AG04449 (cell line): ENCODE measurements at places on chromosomes 11 and 22.

DNA sequence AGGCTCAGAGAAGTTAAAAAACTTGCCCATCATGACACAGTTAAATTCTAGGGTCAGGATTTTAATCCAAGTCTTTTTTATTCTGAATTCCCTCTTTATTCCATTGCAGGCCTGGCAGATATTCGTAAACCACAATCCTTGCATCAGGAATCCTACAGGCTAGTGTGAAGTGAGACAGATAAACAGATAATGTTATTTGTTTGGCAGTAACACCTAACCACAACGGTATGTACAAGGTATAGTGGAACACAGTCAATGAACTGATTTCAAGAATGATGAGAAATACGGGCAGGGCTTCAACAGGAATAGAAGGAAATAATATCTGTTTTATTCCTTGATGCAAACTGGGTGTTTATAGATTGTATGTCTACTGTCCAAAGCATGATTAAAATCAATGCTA is 32.0 kb upstream of the NARS2 start:
- DNase-seq: no peak

GRCh38 chr22:30150212-30150611 is 69.9 kb downstream of the HORMAD2 start:
- DNase-seq: no peak

DNA sequence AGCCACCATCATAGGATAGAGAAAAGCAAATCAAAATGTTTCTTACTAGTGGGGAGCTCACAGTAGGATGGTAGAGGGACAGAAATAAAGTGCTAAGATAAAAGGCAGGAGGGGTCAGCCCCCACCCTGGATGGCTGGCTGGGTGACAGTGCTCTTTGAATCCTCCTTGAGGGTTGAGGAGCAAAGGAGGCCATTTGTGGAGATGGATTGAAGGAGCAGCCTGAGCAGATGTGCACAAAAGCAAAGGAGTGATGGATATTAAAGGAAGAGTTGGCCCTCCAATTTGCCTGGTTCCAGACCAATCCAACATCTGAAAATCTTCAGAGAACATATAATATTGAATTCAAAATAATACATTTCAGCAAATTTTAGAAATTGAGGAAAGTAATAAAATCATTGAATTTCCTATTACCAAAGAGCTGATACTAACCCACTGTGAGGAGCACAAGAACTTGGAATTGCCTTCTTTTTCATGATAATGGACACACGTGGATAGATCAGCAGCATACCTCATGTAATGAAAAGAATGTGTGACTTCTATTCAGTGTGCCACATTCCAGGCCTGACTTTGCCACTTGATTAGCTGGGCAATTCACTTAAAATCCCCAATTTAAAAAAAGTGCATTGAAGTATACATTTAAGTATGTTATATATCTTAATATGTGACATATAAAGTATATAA is 287.0 kb downstream of the FAT3 start:
- DNase-seq: no peak

GRCh38 chr11:2760196-2760871 is 60.5 kb upstream of the KCNQ1OT1 start:
- no peak for DNase-seq

DNA sequence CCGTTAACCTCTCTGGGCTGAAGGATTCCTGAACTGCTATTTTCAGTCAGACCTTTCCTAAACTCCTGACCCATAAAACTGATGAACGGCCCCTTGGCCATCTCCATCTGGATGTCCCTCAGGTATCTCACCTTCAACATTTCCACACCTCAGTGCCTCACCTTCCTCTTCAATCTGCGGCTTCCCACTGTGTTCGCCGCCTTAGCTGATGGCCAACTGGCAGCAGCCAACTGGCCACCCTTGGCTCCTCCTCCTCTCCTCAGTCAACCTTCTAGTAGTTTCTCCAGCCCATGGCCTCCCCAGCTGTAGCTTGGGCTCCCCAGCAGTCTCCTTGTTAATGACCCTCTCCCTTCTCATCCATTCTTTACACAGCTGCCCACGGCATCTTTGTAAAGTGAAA is 55.0 kb upstream of the PHOX2A start:
- no peak for DNase-seq

- DNase-seq: no peak
These were observed 28.0 kb upstream of the KRTAP5-6 start for GRCh38 chr11:1668911-1669473.

- DNase-seq: no peak
These were observed 3.8 kb downstream of the CYB561A3 start for GRCh38 chr11:61357894-61358239.

GRCh38 chr22:19358195-19358594 is 66.7 kb upstream of the CLTCL1 start:
- DNase-seq: no peak

- DNase-seq: no peak
These were observed 36.0 kb downstream of the BUD13 start for GRCh38 chr11:116736763-116737162.

DNA sequence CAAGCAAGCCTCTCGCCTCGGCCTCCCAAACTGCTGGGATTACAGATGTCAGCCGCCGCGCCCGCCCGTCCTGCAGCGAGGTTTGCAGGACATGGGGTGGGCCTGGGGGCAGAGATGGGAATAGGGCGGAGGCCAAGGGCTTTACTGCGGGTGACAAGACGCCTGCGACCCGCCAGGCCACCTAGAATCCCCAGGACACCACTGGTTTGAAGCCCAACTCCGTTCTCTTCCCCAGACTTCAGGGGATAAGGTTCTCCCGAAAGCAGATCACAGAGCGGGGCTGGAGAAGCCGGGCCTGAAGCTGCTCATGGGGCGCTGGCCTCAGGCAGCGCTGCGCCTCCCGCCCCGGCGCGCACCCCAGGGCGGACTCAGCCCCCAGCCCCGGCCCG is 354 bp downstream of the POLR2L start:
- DNase-seq: no peak

DNA sequence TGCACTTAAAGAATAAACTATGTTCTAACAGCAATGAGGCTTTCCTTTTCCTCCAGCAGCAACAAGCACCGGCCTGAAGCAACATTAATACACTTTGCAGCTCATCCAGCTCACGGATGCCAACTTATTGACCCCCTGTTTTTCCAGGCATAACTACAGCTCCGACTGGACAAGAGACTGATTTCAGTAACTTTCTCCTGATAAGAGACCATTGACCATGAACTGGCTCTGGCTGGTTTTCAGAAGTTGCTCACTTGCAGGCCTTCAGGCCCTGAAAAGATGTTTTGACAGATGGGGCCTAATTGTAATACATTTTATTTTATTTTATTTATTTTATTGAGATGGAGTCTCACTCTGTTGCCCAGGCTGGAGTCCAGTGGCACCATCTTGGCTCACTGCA is 27.5 kb downstream of the GGT5 start:
- DNase-seq: no peak
